NCI-H460 (cell line): ENCODE measurements at places on chromosomes 11 and 22. TPM values are rescaled to one million over a fixed set of nuclear protein-coding genes. Genes with fewer than 3 reads are reported as not detected.

The OR52A1 gene
- total RNA-seq = not detected in 2 replicates

The FGF4 gene
- not detected in 2 replicates for total RNA-seq

The STX5 gene
- total RNA-seq = 14.7 and 15.9 TPM in 2 replicates

The GVQW3 gene
- 2.0 and 2.5 TPM in 2 replicates for total RNA-seq

The GGTLC2 gene
- total RNA-seq = not detected in 2 replicates

The PTPRJ gene
- 15.8 and 18.0 TPM in 2 replicates for total RNA-seq

The HTR3A gene
- total RNA-seq = not detected in 2 replicates

The PRAME gene
- 9.3 and 11.7 TPM in 2 replicates for total RNA-seq

The KCNJ4 gene
- total RNA-seq = not detected in 2 replicates

The OR52K2 gene
- total RNA-seq = not detected in 2 replicates

The POGLUT3 gene
- 20.5 and 23.3 TPM in 2 replicates for total RNA-seq

The PHLDB1 gene
- total RNA-seq = 14.5 and 18.3 TPM in 2 replicates
